ENCODE measurements at places on chromosomes 7 and 10.

DNA sequence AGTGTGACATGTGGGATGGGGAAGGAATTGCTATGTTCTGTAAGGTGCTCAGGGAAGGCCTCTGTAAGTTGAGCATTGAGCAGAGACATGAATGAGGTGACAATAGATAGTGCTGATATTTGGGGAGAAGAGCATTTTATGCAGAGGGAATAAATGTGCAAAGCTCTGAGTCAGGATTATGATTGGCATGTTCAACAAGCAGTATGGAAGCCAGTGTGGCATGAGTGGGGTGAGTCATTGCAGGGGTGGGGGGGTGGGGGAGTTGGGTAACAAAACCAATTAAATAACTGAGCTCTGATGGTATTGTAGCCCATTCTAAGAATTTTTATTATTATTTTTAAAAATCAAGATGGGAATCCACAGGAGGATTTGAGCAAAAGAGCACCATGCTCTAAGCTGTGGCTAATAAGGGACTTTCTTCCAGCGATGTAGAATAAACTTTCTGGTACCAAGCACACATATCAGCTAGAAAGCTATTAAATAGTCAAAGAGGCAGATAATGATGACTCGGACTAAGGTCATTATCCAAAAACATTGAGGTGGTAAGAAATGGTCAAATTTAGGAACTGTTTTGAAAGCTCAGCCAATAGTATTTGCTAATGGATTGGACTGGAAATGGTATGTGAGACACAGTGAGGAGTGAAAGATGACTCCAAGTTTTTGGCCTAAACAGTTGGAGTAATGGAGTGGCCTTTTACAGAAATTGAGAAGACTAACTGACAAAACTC is 96.4 kb downstream of the PRKG1 start:
- DNase-seq = no peak

DNA sequence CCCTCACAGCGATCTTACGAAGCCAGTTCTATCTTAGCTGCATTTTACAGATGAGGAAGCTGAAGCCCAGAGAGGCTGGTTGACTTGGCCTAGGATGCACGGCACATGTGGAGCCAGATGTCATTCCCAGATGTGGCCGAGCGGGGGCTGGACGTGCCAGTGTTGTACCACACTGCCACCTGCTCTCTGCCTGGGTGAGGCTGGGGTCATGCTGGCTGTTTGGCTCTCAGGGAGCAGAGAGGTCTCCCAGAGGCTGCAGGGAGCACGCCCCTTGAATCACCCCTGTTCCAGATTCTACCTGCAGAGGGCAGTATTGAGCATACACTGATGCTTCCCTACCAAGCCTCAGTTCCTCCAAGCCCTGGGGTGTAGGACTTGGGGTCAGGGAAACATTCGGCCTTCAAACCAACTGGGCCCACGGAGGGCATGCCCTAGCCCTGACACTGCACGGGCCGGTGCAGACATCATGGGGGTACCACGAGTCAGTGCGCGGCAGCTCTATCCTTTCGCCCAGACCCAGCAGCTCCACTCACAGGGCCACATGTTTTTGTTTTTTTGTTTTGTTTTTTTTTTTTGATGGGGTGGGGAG is 3.8 kb upstream of the GTF2IRD1 start:
- peak; percentile 27 for DNase-seq

- no peak for DNase-seq
Measured at GRCh38 chr7:115087437-115087836, 165.5 kb downstream of the MDFIC start.

- no peak for DNase-seq
Measured at GRCh38 chr7:37920849-37921805, 687 bp downstream of the EPDR1 start.

DNA sequence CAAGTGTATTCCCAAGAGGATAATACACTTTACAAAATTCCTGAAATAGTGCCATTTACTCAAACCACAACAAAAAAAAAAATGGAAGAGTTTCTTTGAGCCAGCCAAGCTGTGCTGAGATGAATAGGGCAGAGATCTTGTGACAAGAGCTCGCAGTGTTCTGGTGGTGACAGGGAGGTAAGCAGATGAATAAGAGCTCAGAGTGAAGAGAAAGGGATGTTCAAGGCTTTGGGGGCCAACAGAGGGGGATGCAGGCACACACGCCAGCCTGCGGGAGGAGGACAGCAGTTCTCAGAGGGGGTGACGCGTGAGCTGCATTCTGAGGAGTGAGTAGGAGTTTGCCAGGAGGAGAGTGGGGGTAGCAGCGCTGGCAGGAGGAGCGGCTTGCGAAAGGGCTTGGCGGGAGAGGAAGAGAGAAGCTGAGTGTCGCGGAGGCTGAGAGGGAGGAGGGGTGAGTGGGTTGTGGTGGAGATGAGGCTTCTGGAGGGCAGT is 194.4 kb upstream of the IMMP2L start:
- no peak for DNase-seq
